ENCODE measurements at places on chromosomes 1 and 21.

DNA sequence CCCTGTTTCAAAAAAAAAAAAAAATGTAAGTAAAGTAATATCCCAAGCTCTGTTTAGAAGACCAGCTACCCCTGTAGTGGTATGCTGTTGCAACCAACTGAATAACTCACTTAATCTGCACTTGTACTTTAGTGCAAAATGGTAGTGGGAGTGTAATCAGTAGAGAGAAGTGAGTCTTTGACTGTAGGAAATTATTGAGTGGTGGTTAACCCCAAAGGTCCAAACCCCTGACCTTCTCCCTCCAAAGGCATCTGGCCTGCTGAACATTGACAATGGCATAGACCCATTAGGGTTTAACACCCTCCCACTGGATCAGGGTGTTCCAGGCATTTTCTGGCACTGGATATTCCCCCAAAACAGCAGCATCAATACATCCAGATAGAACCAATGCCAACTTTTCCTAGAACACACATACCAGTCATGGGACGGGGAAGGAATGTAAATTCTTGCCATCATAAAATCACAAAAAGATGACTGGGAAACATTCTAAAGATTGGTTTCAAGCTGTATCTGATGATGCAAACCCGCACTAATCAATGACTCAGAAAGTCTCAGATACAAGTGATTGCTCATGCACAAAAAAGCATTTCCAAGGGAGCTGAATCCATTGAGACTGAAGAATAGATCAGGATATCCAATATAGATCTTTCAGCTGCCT, 110.3 kb downstream of the MRPL39 start:
- no peak for DNase-seq

DNA sequence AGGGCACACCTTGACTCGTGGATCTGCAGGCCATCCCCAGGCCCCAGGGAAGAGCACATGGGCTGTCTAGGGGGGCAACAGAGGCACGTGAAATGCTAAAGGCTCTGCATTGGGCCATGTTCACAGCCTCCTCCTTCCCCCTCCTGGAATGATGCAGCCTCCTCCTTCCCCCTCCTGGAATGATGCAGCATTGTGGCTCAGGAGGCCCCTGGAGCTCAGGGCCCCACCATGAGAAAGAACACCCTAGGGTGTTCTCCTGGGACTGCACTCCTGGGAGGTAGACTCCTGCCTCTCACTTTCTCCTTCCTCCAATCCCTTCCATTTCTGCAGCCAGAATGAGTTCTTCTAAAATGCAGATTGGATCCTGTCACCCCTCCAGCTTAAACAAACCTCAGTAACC, 1.5 kb upstream of the IGFN1 start:
- DNase-seq, result no peak

- DNase-seq, result no peak
Observed at GRCh38 chr1:85617633-85618100, 37.1 kb downstream of the CCN1 start.

- no peak for DNase-seq
Observed at GRCh38 chr1:170126696-170127095, 19.1 kb upstream of the NTMT2 start.

- no peak for DNase-seq
Observed at GRCh38 chr21:36698981-36699545, at the start of gene SIM2. SIM2 (plus strand) TSS chr21:36699115; CDS start chr21:36699747, 632 bp downstream.

GRCh38 chr1:213685992-213686582, 301.7 kb upstream of the PROX1 start:
- DNase-seq, result no peak

DNA sequence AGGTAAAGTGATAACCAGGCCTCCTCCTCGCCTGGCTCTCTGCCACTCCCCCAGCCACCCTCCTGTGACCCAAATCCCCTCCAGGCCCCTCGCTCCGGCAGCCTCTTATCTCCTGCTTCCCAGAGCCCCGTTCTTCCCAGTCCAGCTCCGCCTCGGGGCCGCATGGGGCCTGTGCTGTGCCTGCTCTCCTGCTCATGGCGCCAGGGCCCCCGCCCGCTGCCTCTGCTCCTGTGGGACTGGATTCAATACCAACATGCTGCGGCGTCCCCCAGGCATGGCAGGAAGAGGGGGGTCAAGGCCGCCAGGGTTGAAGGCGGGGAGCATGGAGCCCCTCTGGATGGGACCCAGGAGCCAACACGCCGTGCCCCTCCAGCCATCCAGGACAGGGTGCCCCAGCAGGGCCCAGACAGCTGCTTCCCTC, 213.0 kb upstream of the VAMP3 start:
- no peak for DNase-seq

DNA sequence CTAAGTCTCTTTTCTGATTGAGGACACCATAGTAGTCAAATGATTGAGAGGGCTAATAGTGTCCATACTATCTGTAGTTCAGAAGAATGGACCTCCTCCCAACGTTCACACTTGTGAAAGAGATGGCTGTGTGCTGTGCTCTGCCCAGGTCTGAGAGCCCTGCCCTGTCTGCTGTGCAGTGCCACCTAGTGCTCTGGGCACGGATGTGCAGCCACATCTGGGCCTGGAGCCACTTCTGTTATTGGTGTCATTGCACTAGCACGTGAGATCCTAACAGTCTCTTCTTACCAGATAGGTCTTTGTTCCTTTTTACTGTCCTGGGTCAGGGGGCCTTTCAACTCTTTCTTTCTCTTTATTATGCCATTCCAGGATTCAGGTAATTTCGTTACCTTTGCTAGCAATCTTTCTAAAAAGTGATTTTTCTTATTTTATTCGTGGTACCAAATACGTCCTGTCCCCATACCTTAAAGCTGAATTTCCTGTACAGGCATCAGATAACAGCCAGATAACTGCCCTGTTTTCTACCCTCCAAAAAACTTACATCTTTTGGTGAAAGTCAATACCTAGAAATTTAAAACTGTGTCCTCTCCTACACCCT, 21.7 kb downstream of the INTS3 start:
- peak; percentile 64 for DNase-seq

All from T-cell (primary cell).